ENCODE measurements at places on chromosomes 11 and 22.

- no peak for DNase-seq
These were observed 760 bp upstream of the MAPK8IP1 start for GRCh38 chr11:45884596-45885185.

- no peak for DNase-seq
These were observed 102.0 kb upstream of the HSD17B12 start for GRCh38 chr11:43578346-43579170.

- no peak for DNase-seq
These were observed 339.1 kb upstream of the API5 start for GRCh38 chr11:42972741-42973140.

DNA sequence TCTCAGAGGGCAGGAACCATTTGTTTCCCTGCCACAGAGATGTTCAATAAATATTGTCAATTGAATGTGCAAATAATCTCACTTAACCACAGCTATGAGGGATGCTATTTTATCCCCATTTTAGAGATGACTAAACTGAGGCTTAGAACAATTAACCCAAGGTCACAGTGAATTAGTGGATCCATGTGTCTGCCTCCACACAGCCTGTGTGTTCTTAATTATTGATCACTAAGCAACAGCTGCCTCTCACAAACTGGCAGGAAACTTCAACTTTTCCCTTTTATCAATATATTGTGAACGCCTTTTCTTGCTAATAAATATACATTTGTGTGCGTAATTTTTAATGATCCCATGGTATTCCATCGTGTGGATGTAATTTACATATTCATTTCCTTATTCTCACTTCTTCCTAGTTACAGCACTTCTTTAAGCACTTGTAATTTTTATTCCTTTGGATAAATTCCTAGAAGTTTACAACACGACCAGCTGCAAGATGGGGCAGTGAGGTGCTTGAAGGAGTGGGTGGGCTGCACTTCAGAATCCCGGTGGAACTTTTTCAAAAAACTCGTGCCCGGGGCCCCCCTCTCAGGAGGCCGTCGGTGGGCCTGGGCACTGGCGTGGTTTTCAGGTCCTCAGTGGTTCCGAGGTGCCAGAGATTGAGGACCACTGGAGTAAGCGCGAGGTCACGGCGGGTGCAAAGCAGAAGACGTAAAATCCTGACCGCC, 915 bp upstream of the SREBF2 start:
- DNase-seq = no peak

GRCh38 chr11:73274722-73275380, 2.7 kb downstream of the P2RY6 start:
- DNase-seq = no peak

DNA sequence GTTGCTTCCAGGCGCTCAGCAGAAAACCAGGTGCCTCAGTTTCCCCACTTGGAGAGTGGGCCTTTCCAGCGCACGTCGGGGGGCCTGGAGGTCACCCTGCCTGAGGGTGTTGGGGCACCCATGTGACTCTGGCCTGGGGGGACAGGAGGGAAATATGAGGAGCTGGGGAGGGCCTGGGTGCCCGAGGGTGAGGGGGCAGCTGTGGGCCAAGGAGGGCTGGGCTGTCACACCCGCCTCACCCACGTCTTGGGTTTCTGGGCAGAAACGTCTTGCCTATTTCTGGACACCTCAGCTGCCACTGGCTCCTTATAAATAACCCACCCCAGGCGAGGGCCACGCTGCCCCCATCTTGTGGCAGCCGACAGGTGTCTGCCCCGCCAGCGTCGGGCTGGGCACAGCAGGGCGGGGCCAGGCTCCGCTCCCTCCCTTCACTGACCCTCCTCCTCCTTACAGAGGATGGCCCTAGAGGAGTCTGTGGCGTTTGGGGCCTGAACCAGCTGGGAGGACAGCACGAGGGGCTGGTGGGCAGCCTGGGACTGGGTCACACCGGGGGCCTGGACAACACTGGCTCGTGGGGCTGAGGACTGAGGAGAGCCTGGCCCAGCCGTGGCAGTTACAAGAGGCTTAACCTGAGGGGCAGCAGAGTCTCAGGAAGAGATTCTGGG, 1.5 kb downstream of the TNNT3 start:
- DNase-seq = no peak

DNA sequence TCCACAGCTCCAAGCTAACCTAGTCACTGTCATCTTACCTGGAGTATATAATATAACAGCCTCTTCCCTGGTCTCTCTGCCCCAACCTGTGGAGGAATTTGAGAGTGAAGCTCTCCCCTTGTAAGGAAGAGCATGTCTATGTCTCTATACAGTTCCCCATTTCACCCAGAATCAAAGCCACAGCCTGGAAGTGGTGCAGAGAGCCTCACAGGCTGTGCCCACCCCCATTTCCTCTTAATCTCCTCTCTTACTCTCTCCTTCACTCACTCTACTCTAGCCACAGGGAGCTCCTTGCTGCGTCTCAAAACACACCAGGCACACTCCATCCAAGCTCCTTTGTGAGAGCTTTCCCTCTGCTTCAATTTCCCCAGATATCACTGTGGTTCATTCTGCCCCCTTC, 302.5 kb upstream of the ISX start:
- DNase-seq = no peak

GRCh38 chr22:48860557-48860956, 967.1 kb downstream of the BRD1 start:
- no peak for DNase-seq

DNA sequence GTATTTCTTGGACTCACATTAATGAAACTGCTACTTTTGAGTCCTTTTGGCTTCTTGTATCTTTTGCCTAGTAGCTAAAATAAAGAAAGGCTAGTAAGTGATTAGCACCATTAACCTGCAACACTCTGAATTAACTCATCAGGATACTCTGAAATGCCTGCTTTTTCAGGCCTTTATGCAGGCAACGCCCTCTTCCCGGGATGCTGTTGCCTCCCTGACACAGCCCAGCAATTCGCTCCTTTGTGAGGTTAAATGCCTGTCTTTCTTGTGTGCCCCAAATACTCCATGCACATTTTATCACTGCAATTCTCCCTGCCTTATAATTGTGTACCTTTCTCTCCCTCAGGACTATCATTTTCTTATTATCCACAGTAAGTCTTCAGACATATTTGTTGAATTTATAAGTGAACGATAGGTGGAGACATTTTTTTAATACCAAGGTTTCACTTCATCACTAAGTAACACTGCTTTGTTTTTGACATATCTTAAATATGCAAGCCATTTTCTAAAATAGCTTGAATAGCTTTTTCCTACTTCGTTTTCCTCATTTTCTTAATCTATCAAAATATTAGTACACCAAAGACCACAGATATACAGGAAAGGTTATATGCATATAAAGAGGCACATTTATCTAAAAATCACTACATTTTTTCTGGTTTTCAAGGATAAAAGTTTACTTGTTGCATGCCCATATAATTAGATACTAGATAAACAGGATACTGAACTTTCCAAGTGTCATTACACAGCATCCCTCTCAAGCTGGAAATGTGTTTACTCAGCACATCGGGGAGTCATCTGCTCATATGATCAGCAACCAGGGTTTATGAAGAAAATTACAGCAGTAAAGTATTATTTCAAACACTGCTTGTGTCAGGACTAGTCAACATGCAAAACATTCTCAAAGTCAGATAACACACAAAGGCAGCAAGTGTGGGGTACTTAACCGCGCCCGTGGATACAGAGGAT, 48.5 kb upstream of the DDI1 start:
- DNase-seq = no peak

- DNase-seq = no peak
These were observed 97.0 kb downstream of the PKNOX2 start for GRCh38 chr11:125261588-125261987.

- no peak for DNase-seq
These were observed 2.8 kb downstream of the CD82 start for GRCh38 chr11:44568331-44568657.

DNA sequence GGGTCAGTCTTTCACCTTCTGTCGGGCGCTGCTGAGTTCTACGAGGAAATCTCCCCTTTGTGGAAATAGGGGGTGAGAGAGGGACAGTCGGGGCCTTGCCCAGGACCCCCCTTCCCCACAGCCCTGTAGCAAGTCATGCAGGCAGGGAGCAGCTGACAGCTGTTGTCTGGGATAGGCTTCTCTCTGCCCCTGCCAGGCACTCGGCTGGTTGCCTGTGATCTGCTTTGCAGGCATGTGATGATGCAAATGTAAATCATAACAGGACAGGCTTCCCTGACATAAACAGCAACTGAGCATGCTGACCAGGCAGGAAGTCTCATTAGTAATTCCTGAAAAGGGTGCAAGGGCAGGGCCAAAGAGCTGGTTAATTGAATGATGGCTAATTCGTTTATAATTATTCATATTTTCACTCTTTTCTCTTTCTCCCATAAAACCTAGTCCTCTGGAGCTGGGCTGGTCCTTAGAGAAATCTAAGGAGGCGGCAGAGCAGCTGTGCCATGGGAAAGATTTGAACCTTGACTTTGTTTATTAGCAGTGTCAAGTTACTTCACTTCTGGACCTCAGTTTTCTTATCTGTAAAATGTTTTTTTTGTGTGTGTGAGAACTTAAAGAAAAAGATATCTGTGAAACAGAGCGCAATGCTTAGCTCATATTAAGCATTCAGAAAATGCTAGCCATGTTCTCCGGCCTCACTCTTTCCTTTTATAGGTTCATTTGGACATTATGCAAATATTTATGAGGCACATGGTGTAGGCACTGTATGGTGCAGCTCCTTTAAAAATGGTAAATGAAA, 129.7 kb downstream of the LDLRAD3 start:
- DNase-seq = no peak

DNA sequence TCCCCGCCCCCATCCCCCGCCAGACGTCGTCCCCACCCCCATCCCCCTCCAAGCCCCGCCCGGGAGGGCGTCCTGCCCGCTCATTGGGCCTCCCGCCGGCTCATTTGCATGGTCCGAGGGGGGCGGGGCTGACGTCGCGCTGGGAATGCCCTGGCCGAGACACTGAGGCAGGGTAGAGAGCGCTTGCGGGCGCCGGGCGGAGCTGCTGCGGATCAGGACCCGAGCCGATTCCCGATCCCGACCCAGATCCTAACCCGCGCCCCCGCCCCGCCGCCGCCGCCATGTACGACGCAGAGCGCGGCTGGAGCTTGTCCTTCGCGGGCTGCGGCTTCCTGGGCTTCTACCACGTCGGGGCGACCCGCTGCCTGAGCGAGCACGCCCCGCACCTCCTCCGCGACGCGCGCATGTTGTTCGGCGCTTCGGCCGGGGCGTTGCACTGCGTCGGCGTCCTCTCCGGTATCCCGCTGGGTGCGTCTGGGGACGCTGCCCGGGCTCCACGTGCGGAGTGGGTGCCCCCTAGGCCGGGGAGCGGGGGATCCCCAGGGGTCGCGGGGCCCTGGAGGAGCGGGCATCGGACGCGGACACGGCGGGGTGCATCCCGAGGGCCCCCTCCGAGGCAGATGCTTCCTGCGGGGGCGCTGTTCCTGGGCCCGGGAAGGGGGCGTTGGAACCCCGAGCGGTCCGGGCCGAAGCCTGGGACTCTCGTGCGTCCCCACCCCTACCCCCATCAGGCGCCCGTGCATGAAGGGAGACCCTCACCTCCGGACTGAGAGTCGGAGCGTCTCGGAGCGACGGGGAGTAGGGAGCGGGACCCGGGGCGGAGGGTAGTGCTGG, at the start of gene PNPLA3:
TSS of gene PNPLA3 (plus strand) at position 175 of the 834 bp plus-strand sequence. CDS start at position 282, 107 bp downstream.
- DNase-seq = peak; percentile 89

- peak; percentile 35 for DNase-seq
These were observed 670 bp downstream of the NEFH start for GRCh38 chr22:29480512-29481264.

DNA sequence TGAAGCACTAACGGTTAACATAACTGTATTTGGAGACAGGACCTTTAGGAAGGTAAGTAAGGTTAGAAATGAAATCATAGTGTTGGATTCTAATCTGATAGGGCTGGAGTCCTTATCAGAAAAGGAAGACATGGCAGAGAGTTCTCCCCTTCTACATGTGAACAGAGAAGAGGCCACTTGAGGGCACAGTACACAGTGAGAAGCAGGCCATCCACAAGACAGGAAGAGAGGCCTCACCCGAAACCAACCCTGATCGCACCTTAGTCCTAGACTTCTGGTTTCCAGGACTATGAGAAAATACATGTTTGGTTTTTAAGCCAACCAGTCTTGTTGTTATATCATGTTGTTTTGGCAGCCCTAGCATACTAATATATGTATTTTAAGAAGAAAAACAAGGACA, 170.0 kb downstream of the LRRC4C start:
- no peak for DNase-seq

- DNase-seq = no peak
These were observed 14.2 kb upstream of the PRAME start for GRCh38 chr22:22573047-22573889.

- no peak for DNase-seq
These were observed 15.0 kb downstream of the ASPHD2 start for GRCh38 chr22:26443901-26444690.

DNA sequence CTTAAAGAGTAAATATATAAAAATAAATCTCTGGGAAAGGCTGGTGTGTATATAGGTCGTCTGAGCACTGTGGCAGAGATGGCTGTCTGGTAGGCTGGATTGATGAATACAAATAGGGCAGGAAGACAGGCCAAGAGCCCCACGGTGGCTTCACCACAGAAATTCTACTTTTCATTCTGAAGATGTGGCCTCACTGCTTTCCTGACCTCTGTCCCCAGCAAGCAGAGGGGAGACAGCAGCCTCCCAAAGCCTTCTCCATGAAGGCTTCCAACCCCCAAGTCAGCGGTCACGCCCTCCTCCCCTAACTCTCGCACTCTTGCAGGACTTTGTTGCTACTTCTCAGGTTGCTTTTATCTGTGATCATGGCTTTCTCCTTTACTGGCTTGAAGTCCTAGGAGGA, 10.6 kb upstream of the KCNJ1 start:
- DNase-seq = no peak

DNA sequence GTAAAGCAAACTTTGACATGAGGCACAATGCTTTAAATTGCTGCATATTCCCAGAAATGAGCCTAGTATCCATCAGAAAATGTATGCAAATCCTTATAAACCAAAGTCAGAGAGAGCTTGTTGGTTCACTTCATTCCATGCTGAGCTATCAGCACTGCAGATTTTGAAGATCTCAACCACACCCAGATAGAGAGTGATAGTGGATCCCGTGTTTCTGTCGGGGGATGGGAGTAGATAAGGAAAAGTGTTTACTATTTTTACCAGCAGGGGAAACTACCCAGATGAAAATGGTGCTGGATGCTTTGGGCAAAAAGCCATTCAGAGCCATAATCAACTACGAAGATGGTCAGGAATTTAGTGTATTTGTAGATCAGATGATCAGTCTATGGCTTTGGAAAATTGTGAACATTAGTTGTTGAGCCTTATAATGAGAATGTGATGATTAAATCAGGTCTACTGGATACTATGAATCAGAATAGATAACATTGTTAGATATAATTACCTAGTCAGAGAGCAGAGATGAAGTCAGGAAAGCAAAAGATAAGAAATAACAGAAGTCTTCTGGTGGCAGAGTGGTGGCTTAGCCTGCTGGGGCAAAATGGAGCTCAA, 10.8 kb downstream of the OR51B6 start:
- DNase-seq = no peak

DNA sequence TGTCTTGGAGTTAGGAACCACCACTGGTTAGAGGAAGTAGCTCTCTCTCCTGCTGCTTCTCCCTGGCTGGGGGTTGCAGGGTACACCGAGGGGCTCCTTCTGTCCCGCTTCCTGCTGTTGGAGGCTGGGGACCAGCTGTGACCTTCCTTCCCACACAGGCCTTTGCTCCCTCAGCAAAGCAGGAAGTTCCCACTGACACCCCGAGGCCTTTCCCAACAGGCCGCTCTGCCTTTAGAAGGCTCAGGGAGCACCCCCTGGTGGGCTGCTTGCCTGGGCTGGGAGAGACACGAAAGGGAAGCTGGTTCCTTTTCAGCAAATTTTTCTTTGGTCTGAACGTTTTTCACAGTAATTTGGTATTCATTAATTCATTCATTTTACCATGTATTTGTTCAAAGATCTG, 527.9 kb upstream of the B3GAT1 start:
- DNase-seq = no peak

Data from CD4-positive, alpha-beta T cell treated with Interleukin-17A for 4 hours (primary cell).